CD4-positive, alpha-beta T cell treated with Interleukin-2 at 100 ng/mL for 4 hours (primary cell): ENCODE measurements at places on chromosomes 13 and 19.

DNA sequence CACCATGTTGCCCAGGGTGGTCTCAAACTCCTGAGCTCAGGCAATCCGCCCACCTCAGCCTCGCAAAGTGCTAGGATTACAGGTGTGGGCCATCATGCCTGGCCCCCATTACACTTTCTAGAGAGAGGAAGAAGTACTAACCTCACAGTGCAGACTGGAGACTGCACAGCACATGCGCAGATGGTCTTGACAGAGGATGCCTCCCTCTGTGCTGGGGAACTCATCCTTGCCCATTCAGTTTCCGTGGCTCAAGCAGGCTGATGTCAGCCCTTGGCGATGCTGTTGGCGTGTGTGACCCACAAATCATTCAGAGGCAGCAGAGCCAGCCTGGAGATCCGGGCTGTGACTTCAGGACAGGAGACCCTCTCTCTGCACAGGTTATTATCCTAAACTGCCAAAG, 14.6 kb upstream of the FFAR2 start:
- DNase-seq = no peak

- no peak for DNase-seq
Measured at GRCh38 chr13:45787346-45787745, 64.2 kb downstream of the SIAH3 start.

- no peak for DNase-seq
Measured at GRCh38 chr13:24493356-24493755, 19.2 kb downstream of the PARP4 start.

DNA sequence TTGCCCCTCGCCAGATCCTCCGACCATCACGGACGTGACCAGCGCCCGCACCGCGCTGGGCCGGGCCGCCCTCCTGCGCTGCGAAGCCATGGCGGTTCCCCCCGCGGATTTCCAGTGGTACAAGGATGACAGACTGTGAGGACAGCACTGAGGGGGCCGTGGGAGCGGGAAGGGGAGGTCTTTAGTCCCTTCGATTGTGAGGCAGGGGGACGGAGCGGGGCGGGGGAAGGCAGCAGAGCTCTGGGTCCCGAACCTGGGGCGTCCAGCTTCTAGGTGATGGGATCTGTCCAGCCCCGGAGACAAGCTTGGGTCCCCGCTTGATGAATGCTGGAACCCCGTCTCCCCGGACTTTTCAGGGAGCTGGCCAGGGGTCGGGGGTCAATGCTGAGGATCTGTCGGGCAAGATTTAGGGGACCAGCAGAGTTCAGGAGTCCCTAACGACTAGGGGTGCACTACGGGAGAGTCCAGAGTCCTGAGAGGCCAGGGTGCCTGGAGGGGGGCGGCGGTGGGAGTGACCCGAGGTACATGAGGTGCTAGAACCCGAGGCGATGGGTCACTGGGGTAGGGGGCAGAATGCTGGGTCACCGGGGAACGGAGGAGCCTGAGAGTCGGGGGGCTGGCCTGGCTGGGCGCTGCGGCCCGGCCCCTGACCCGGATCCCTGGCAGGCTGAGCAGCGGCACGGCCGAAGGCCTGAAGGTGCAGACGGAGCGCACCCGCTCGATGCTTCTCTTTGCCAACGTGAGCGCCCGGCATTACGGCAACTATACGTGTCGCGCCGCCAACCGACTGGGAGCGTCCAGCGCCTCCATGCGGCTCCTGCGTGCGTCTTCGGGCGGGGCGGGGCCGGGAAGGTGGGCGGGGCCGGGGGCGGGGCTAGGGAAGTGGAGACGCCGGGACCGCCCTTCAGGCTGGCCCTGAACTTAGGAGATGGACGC, 14.6 kb downstream of the VSIG10L start:
- no peak for DNase-seq

GRCh38 chr19:3653865-3654513, 27.4 kb upstream of the CACTIN start:
- no peak for DNase-seq

- DNase-seq = peak; percentile 73
Measured at GRCh38 chr13:40982772-40983171, 36.3 kb downstream of the ELF1 start.

DNA sequence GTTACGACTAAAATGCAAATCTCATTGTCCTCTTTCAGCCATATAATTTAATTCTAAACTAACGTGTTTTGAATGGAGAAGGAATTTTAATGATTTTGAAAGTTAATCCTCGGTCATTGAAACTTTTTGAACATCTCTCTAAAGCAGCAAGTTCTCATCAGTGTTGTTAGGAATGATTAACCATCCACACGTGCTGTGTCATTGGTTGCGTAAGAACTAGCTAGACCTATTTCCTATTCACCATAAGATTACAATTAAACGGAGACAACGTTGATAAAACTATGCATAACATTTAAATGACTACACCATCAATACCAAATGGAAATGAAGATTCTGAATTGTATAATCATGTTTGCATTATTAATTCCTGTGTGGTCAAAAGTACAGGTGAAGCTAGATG, 155.6 kb upstream of the IRS2 start:
- no peak for DNase-seq

DNA sequence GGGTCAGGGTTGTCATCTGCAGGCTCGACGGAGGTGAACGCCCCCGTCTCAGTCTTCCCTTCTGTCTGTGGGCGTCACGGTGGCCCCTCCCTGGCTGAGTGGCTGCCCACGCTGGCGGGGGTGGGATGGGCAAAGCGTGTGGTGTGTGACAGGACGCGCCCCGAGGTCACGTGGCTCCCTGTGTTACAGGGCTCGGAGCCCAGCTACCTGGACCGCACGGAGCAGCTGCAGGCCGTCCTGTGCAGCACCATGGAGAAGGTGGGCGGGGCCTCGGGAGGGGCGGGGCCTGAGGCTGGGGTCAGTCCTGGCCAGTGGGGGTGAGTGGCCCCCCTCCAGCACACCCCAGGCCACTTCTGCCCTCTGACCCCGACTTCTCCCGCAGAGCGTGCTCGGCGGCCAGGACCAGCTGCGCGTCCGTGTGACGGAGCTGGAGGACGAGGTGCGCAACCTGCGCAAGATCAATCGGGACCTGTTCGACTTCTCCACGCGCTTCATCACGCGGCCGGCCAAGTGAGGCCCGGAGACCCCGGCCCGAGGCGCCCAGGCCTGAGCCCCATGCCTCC, 6.3 kb upstream of the GRIN3B start:
- no peak for DNase-seq

- DNase-seq = no peak
Measured at GRCh38 chr13:111407381-111408131, 87.1 kb downstream of the TEX29 start.

- DNase-seq = no peak
Measured at GRCh38 chr19:31275068-31275334, 74.2 kb downstream of the TSHZ3 start.

GRCh38 chr19:39413272-39413910, 922 bp downstream of the PLEKHG2 start:
- DNase-seq = no peak

DNA sequence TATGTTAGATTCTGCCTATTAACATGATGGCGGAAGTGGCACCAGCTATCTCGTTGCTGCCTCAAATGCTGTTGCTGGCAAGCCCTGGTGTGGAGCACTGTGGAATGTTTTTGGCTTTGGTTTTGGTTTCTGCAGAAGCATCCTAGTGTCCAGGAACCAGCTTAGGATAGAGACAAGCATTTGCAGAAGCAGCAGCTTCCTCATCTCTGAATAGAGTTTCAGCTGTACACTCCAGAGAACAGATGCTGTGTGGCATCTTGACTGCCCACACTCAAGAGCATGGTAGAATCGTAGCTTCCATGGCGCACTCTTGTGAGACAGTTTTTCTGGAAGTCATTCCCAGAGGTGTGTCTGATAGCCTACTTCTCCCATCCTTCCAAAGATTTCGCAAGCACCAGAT, 145.3 kb upstream of the RXFP2 start:
- no peak for DNase-seq
